Type B pancreatic cell (in vitro differentiated cells): ENCODE measurements at places on chromosomes 4 and X. TPM values are rescaled to one million over a fixed set of nuclear protein-coding genes. Genes with fewer than 3 reads are reported as not detected.

DNA sequence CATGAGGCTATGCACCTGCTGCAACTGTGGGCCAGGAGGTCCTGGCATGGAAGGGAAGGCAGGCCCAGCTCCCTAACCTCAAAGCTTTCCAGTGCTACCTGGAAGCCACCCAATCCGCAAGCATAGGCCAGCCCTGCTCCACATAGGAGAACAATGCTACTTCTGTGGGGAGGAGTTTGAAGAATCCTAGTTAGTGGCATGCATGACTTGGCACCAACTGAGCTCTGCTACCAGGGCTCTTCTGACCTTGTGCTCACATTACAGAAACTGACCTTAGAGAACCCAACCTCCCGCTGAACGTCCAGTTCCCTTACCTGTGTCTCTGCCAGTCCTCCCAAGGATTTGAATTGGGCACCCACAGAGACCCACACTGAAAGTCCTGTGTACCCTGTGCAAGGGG is 58.8 kb downstream of the USP46 start:
- DNase-seq: no peak
- H3K36me3 ChIP-seq: peaks cover 59% of the 10 kb centered on the region
- H3K4me1 ChIP-seq: peaks cover 10% of the 10 kb centered on the region

Gene GAGE12E
- not detected in 2 replicates for total RNA-seq

Gene TGIF2LX
- not detected in 2 replicates for total RNA-seq

GRCh38 chr4:5691491-5692132 is 16.7 kb downstream of the EVC2 start:
- H3K4me1 ChIP-seq: no peaks in the 10 kb centered on the region
- no peak for DNase-seq
- H3K36me3 ChIP-seq: peaks cover 16% of the 10 kb centered on the region
- no peak overlapping the region for H3K4me3 ChIP-seq

DNA sequence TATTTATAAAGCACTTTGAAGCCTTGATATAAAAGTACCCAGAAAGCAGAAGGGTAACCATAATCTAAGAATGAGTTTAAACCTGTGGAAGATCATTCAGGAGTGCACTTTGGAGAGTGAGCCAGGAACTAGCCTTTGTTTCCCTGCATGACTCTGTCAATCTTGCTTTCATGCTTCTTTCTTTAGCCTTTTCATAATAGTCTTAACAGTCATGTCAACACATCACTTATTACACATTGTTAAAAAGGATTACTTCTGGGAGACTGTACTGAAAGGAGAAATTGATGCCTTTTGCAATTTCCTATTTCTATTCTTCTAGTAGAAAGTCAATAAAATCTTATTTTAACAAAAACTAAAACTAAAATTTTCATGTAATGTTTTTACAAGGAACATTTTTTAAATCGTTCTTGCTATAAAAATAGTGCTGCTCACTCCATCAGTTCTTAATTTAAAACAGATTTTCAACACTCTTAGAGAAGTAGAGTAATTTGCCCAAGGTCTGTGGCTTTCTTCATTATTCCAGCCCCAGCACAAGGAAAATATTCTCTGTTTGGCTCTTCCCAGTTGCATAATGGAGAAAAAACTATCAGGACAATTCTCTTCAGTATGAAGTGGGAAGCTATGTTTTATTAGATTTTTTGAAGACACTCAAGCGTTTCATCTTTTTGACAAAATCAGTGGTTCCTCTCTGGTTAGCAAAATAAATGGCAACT is 35.4 kb upstream of the SPP1 start:
- no peak overlapping the region for H3K27ac ChIP-seq
- no peak overlapping the region for H3K4me3 ChIP-seq
- H3K4me1 ChIP-seq: peaks cover 17% of the 10 kb centered on the region
- H3K27me3 ChIP-seq: no peaks in the 10 kb centered on the region
- no peaks in the 10 kb centered on the region for H3K36me3 ChIP-seq

DNA sequence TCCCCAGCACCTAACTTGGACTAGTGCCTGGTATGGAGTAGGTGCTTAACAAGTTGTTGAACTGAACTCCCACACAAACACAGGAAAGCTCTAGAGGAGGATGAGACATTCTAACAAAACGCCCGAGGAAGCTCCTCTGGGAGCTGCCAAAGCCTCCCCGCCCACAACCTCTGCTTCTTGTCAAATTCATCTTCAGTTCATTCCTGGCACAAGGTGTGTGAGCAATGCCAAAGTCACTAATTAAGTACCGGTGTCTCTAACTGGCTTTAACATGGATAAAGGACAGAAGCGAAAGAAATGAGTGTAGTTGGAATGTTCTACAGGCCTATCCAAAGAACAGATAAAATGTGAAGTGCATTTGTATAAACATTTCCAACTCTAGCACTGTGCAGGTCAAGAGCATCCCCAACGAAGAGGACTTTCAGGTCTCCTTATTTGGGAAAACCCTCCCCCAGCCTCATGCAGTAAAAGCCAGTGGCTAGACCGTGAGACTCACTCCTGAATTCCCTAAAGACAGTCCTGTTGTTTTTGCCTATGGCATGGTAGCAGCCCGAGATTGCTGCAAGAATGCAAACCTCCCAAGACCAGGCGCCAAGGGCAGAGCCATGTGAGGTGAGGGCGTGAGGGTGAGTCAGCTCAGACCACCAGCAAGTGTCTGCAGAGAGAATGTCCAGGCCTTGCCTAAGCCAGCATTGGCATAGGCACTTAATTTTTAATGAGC is 72.2 kb upstream of the KLF3 start:
- H3K36me3 ChIP-seq: peaks cover 8% of the 10 kb centered on the region
- H3K4me3 ChIP-seq: no peak overlapping the region
- H3K27ac ChIP-seq: no peak overlapping the region
- no peak for DNase-seq
